ENCODE measurements at places on chromosomes 4 and X.

DNA sequence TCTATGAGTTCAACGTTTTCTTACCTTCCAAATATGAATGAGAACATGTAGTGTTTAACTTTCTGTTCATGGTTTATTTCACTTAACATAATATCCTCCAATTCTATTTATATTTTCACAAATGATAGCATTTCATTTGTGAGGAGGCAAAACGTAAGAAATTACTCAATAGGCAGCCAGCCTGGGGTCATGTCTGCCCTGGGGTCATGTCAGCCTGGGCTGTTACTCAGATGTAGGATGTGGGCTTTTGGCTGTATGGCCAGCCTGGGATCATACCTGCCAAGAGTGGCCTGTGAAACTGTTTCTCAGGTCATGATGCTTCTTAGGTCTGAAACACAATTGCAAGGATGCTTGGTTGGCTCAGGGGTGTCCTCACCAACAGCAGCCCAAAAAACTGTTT, 187.0 kb downstream of the FBXO8 start:
- no peak for DNase-seq

DNA sequence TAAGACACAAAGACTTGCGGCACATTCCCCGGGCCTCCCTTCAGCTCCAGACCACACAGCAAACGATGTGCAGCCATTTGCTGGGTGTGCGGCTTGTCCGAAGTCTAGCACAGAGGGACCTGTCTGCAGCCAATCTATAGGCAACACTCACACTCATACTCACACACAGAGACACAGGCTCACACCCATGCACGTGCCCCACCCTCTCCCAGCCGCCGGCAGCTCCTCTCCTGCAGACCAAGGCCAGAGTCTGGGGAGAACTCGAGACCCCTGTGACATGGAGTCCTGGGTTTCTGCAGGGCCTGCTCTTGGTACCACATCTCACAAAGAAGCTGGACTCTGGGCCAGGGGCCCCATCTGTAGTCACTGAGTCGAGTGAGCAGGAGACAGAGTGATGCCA, 245.4 kb upstream of the PSAPL1 start:
- no peak for DNase-seq

DNA sequence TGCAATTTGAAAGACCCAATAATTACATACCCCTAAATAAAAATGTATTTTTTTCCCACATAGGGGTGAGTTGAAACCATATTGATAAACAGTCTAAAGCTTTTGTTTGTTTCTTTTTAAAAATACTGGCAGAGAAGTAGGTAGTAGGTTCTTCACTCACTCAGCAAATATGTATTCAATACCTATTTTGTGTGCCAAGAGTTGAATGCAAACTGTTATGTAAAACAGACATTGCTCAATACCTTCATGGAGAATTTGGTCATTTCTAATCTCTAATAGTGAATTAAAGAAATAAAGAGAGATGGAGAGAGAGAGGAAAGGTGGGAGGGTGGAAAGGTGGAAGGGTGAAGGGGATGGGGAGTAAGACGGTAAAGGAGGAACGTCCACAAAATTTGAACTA, 589.9 kb upstream of the GNPDA2 start:
- no peak for DNase-seq

GRCh38 chr4:174437324-174437723, 85.0 kb downstream of the HPGD start:
- no peak for DNase-seq

DNA sequence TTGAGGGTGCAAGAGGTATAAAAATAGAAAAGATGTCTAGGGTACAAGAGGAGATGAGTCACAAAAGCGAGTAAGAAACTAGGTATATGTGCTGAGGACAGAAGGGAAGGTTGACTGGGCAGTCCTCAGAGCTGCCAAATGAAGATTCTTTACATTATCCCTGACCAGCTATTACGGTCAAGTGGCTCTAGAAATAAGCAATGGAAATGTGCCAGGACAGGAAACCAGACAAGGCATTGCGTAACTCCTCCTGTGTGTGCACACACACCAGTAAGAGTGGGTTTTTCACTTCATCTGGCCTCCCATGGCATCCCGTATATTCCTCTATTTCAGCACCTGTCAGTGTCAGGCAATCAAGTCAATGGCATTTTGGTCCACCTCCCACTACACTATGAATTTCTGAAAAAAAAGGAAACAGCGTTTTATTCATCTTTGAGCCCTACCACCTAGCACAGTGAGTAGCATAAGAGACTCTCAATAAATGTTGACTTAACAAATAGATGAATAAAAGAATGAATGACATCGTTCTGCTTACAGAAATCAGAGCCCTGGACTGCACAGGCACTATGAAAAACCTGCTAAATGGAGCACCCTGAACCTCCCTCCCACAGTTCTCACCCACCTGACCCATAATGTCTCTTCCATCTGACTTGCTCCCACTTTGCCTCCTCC, 62.6 kb upstream of the KLF3 start:
- DNase-seq: no peak

DNA sequence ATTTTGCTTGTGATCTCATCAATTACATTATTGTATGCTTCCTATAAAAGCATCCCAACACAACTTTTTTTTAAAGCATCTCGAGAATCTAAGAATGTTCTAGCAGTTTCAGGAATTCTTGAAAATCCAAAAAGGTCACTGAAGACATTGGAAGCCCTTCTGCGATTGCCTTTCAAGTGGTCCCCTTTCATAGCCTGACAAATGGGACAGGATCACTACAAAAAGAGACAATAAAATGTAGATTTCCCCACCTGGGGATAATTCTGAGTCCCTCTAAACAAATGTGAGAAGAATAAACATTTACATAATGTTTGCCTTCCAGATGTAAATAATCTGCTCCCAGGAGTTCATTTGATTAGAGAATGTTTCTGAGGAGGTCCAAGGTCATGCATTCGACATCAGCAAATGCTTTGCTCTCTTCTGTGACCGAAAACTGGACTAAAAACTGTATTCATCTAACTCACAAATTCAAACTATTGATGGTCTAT, 116.0 kb downstream of the COL25A1 start:
- no peak for DNase-seq

DNA sequence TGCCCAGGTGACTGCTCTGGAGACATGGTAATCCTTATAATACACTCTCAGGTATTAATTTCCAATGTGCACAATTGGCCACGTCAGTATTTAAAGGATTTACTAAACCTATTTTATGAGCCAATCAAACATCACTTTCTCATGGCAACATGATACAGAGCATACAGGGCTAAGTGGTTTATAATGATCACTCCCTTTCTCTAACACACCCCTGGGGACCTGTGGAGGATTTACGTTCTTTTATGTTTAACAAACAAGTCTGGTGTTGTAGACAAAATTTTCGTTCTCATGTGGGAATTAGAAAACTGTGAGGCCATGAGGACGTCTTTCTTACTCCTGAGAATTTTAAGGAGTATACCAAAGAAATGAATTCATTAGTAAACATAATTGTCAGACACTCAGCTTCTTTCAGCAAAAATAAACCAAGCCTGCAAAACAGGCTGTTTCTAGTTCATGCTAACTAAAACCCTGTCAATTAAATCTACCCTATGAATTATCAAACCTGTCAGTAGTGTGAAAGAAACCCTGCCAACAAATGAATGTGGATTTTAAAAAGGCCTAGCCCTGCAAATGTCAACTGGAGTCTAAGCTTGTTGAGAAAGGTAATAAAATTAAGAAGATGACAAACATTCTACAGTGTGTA, 155.8 kb downstream of the PDGFC start:
- no peak for DNase-seq

All from mesothelial cell of epicardium (in vitro differentiated cells).